ENCODE measurements at places on chromosomes 3 and 15. TPM values are rescaled to one million over a fixed set of nuclear protein-coding genes. Genes with fewer than 3 reads are reported as not detected.

GOLGA6B gene
- total RNA-seq: not detected

USP19 gene
- total RNA-seq: 26.9 TPM

CYP1A2 gene
- total RNA-seq: not detected

RPL35A gene
- 1,089 TPM for total RNA-seq

FETUB gene
- total RNA-seq: 0.05 TPM

CNTN4 gene
- not detected for total RNA-seq

CHST14 gene
- total RNA-seq: 15.1 TPM

SLC12A8 gene
- 1.6 TPM for total RNA-seq

CTDSPL2 gene
- total RNA-seq: 33.0 TPM

CPOX gene
- total RNA-seq: 24.9 TPM

SGO1 gene
- total RNA-seq: 16.0 TPM

ARID3B gene
- 3.5 TPM for total RNA-seq

LDHAL6B gene
- not detected for total RNA-seq

TMEM266 gene
- 0.10 TPM for total RNA-seq

CCDC54 gene
- total RNA-seq: not detected

FBLN2 gene
- 2.8 TPM for total RNA-seq

SNX22 gene
- 0.96 TPM for total RNA-seq

FAM3D gene
- total RNA-seq: not detected

RAD51 gene
- total RNA-seq: 18.7 TPM

TUSC7 gene
- not detected for total RNA-seq

ZNF80 gene
- total RNA-seq: not detected

ZPLD1 gene
- not detected for total RNA-seq

TRAT1 gene
- total RNA-seq: not detected

IQCB1 gene
- total RNA-seq: 11.1 TPM

SV2B gene
- 0.02 TPM for total RNA-seq

OR5K2 gene
- not detected for total RNA-seq

CA12 gene
- 158 TPM for total RNA-seq

XCR1 gene
- not detected for total RNA-seq

DBR1 gene
- total RNA-seq: 12.6 TPM

MKRN2 gene
- total RNA-seq: 22.8 TPM

GHSR gene
- total RNA-seq: not detected

PLSCR5 gene
- total RNA-seq: not detected

CD86 gene
- not detected for total RNA-seq

APOD gene
- 0.72 TPM for total RNA-seq

RNU6-1 gene
- not detected for total RNA-seq

SLC6A1 gene
- total RNA-seq: not detected

MUC20 gene
- total RNA-seq: 0.56 TPM

KBTBD12 gene
- total RNA-seq: not detected

ZBED2 gene
- 0.36 TPM for total RNA-seq

RBMS3 gene
- 0.94 TPM for total RNA-seq

CELF6 gene
- not detected for total RNA-seq

ACAA1 gene
- 48.9 TPM for total RNA-seq

ARPP21 gene
- not detected for total RNA-seq

ARPC4 gene
- 256 TPM for total RNA-seq

XYLB gene
- 4.3 TPM for total RNA-seq

P2RY12 gene
- not detected for total RNA-seq

C3orf22 gene
- not detected for total RNA-seq

CDHR4 gene
- 0.53 TPM for total RNA-seq

AHSG gene
- total RNA-seq: 0.11 TPM

AGBL1 gene
- not detected for total RNA-seq

UBA5 gene
- 27.9 TPM for total RNA-seq

LMOD3 gene
- not detected for total RNA-seq

SCN11A gene
- not detected for total RNA-seq

SNTN gene
- total RNA-seq: not detected

ALCAM gene
- 56.9 TPM for total RNA-seq

EXD1 gene
- not detected for total RNA-seq

NANOGP8 gene
- total RNA-seq: not detected

Data from A549 treated with CpdA at 1 μM for 4 hours (cell line).